NCI-H226 (cell line): ENCODE measurements at places on chromosomes 4 and X.

GRCh38 chr4:74414149-74414809 is 30.7 kb upstream of the AREG start:
- DNase-seq: no peak

DNA sequence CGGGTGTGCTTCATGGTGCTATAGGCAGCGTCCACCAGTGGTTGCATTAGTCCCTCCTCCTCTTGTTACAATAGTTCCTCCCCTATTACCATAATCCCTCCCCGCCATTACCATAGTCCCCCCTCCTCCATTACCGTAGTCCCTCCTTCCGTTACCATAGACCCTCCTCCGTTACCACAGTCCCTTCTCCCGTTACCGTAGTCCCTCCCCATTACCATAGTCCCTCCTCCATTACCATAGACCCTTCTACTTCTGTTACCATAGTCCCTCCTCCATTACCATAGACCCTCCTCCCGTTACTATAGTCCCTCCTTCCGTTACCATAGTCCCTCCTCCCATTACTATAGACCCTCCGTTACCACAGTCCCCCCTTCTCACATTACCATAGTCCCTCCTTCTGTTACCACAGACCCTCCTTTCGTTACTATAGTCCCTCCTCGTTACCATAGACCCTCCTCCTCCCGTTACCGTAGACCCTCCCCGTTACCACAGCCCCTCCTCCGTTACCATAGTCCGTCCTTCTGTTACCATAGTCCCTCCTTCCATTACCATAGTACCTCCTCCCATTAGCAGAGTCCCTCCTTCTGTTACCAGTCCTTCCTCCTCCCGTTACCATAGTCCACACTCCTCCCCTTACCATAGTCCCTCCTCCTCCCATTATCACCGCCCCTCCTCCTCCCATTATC is 129.6 kb downstream of the DHRSX start:
- peak; percentile 80 for DNase-seq

GRCh38 chrX:40468033-40468846 is 112.5 kb upstream of the ATP6AP2 start:
- no peak for DNase-seq

DNA sequence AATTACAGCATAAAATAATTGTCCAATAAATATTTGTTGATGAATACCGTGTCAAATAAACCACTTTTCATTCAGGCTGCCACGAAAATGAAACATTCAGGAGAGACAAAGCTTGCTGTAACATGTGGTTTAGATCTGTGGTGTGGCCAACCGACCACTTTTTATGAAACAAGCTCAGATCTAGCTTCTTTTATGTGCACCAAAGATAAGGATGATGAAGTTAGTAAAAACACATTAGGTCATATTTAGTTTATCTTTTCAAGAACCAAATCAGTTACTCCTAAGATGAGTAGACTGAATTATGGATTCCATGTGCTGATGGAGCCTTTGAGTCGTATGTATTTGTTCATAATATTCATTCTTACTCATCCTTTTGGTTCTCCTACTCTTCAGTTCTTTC is 35.8 kb downstream of the STOX2 start:
- DNase-seq: no peak

DNA sequence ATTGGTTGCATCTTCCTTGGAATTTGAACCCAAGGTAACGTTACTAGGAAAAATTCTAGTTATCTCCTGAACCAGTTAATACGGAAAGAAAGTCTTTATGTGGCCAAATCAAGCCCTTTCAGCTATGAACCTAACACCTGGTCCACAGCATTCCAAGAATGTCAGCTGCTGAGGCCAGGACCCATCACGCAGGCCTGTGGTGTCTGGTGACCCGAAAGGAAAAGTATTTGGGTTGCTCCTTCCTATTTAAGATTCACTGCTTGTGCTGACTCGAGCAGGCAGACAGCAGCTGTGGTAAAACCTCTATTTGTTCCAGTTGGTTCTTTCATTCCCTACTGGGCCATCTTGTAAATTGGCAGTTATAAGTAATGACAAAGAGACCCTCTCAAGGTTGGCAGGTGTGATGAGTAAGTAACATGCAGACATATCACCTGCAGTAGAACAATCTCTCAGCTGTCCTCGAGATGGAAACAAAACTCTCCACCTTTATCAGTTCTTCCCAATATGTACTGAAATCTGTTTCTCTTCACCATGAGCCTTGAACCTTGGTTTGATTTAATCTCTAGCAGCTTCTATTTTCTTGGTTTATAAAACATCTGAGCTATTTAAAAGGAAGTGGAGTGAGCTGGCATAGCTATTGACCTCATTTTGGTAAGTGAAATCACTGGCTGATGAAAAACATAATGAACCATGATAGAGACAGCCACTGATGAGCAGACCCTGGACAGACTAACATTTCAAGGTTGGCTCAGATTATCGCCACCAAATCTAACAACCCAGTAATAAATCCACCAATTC is 182.1 kb upstream of the SMIM31 start:
- peak; percentile 49 for DNase-seq

DNA sequence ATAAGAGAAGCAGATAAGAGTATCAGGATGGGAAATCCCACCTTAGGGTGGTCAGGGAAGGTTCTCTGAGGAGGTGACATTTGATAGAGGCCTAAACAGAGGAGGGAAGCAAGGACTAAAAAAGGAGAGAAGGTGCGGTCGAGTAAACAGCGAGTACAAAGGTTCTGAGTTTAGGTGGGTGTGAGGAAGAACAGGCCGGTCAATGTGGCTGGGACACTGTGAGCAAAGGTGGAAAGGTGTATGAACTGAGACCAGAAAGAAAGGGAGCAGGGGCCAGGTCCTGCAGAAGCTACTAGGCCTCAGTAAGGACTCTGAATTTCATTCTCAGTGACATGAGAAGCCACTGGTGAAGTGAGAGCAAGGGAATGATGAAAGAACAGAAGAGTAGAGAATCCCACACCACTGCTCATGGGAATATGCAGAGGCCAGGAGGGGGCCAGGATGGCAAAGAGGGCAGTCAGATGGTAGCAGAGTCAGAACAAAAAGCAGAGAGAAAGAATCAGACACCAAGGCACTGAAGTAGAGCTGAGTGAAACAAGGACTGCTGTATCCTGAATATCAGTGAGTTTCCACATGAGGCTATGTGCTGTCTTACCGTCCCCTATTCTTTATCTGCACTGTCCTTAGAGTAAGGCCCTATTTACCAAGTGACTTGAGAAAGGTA is 18.0 kb downstream of the PRSS48 start:
- DNase-seq: no peak

DNA sequence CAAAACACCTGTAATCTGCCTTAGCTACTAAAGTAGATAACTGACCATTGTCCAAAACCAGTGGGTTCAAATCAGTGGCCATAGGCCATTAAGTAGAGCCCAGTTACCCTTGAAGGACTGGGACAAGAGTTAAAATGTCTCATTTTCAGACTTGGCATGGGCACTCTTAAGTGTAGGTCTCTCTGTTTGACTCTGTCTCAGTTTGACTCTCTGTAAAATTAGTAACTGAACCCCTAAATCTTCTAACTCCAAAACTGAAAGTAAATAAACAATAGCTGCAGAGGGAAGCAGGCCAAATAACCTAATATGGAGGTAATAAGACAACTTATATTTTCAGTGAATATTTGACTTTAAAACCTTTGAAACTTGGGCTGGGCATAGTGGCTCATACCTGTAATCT is 89.1 kb downstream of the SLC16A2 start:
- DNase-seq: no peak

DNA sequence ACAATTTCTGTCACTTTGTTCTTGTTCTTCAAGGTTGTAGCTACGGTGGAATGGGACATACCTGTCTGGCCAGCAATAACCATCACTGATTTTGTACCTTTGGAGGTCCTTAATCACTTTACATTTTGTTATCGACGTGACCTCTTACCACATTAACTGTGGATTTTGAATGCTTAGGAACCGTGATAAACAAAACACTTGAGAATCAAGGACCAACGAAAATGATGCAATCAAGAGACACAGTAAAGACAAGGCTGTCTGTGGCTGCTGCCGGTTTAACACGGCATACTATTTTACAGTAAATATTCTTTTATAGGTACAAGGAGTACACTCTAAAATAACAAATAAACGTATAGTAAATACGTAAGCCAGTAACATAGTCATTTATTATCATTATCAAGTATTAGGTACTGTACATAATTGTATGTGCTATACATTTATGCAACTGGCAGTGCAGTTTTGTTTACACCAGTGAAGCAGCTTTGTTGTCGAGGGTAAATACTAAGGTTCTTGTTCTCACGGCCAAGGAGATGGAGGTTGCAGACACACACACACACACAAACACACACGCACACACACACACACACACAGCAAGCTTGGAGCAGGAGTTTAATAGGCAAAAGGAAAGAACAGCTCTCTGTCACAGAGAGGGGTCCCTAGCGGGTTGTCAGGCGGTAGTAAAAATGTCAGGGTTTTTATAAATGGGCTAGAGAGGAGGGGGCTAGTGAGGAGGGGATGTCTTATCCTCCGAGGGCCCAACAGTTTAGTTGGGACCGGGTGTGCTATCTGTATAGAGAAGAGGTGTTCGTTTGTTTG is 194.7 kb upstream of the CXorf51B start:
- no peak for DNase-seq

- no peak for DNase-seq
Measured at GRCh38 chr4:6951880-6952381, 42.3 kb downstream of the TBC1D14 start.

DNA sequence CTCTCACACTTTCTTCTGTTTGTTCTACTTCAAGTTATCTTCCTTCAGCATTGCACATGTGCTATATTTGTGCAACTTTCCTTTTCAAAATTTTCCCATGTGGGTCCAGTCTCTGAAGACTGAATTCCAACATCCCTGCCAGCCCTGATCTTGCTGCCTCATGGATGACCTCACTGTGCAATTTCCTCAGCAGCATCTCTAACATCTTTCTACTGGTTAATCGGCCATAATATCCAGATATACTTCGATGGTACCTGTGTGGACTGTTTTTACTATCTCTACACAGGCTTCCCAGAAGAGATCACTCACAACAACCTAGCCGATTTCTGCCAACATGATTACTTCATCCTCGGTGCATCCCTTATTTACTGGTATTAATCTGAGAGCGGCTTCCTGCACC is 41.5 kb downstream of the GPM6A start:
- DNase-seq: peak; percentile 3

- no peak for DNase-seq
Measured at GRCh38 chr4:35939751-35940150, 304.6 kb downstream of the ARAP2 start.

- no peak for DNase-seq
Measured at GRCh38 chrX:97200454-97200853, 316.7 kb downstream of the RPA4 start.

DNA sequence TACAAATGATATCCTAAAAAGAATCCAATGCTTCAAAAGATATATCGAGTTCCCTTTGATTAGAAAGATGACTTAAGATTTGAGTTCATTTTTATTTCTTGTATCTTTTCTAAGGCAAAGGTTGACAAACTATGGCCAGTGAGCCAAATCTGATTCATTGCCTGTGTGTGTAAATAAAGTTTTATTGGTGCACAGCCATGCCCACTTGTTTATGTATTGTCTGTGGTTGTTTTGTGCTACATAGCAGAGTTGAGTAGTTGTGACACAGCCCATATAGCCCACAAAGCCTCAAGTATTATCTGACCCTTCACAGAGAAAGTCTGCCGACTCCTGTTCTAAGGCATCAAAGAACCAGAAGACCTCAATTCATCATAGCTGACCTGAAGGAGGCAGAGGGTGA is 32.2 kb upstream of the EIF1AX start:
- DNase-seq: no peak

GRCh38 chr4:3823496-3824341 is 57.5 kb downstream of the ADRA2C start:
- no peak for DNase-seq

GRCh38 chrX:15483891-15484290 is 9.2 kb downstream of the PIR start:
- DNase-seq: no peak

- DNase-seq: no peak
Measured at GRCh38 chr4:167890226-167890625, 202.1 kb upstream of the ANXA10 start.

DNA sequence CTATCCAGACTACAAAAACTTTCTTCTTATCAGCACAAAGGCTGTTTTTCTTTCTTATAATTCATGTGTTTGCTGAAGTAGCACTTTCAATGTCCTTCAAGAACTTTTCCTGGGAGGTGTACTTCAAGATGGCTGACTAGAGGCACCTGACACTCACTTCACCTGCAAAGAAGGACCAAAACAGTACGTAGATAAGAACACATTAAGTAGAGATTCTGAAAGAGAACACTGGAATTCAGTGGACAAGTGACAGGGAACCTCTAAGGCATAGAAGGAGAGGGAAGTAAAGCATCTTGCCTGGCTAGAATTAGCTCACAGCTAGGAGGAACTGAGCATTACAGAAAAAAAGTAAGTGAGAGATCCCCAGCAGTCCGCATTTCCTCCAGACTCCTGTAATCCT is 21.7 kb upstream of the BMP15 start:
- no peak for DNase-seq

- no peak for DNase-seq
Measured at GRCh38 chrX:152638443-152638904, 779 bp downstream of the GABRQ start.

GRCh38 chr4:161208564-161208963 is 955.2 kb downstream of the FSTL5 start:
- no peak for DNase-seq

GRCh38 chrX:5771441-5771840 is 457.2 kb downstream of the NLGN4X start:
- no peak for DNase-seq

DNA sequence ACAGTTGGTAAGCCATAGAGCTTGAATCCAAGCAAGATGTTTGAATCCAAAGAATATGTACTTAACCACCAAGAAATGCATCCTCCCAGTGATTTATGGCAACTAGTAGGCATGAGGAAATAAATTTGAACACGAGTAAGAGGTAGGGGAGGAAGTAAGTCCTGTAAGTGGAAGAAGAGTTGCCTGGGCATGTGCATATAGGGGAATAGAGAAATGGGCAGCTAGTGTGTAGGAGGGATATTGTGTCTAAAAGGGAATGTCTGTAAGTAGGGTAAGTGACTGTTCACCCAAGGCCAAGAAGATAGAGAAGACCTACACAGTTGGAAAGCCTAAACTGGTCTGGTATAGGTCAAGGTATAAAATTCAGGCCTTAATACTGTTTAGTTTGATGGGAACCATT is 4.6 kb downstream of the SH3BGRL start:
- no peak for DNase-seq

GRCh38 chr4:54224996-54225597 is 4.0 kb upstream of the PDGFRA start:
- no peak for DNase-seq

DNA sequence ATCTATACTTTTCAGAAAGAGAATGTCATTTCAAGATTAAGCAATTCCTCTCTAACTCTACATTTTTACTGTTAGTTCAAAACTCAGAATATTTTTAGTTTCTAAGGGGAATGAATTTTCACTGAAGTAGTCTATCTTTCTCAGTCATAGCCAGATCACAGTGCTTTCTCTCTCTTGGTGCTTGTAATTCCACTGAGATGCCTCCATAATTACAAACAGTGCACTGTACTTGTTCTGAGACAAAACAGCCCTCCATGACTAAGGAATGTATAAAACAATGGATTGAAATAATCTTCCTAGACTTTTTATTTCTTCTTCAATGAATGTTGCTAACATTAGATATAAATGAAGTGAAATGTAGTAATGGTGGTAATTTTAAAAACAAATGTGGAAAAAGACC is 603.2 kb upstream of the FAM241A start:
- DNase-seq: no peak

- no peak for DNase-seq
Measured at GRCh38 chrX:39883666-39884065, 214.1 kb downstream of the BCOR start.

- no peak for DNase-seq
Measured at GRCh38 chr4:49032440-49033161, 46.5 kb downstream of the CWH43 start.
